Right renal cortex interstitium (tissue), 3 donors: ENCODE measurements at places on chromosomes 4 and X.

DNA sequence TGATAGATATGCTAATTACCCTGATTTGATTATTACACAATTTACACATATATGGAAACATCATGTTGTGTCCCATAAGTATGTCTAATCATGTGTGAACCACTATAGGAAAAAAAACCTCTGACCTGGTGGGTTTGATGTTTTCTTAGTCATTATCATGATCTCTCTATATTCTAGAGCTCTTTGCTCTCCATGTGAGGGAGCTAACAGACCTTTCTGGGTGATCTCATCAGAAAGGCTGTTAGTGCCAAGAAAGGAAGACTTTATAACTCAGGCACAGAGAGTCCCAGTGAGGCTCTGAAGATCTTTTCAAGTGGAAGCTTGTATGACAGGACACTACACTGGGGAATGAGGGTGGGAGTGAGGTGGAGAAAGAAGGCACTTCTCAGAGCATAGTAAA, 527.7 kb upstream of the MAGEB2 start:
- no peak for DNase-seq

DNA sequence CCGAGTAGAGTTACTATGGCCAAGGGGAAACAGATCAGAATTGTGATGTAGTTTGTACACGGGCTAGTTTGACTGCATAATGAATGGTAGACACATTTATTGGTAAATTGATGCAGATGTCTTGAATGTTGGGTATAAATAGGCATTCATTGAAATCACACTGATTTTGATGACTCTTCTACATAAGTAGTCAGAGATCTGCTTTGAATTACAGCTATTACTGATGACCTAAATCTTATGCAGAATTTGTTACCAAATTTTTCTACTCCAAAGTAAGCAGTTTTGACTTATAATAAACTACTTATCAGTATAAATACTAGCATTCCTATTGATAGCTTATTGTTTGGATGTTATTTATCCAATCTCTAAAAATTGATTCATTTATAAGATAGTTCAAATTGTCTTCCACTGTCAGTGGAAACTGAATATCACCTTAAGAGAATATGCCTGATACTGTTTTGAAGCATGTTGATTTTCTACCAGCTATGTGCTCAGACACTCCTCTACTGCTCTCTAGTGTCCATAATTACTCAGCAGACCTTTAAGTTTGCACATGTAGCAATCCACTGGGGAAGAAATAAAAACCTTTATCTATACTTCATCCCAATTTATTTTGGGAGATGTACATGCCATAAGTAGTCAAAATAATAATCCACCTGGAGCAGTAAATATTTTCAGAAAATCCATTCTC, 120.3 kb downstream of the RASL11B start:
- DNase-seq, result no peak

GRCh38 chrX:41759817-41760216, 35.8 kb downstream of the GPR82 start:
- DNase-seq, result no peak

DNA sequence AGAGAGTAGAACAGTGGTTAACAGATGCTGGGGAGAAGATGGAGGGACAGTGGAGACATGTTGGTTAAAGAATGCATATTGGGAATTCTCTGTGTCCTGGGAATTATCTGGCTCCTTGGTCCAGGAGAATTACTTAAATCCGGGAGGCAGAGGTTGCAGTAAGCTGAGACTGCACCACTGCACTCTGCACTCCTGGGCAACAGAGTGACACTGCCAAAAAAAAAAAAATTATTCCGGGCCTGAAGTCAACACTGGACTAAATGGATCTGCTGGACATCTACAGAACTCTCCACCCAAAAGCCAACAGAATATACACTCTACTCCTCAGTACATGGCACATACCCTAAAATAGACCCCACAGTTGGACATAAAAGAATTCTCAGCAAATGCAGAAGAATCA, 400.0 kb upstream of the CXorf51B start:
- no peak for DNase-seq

- no peak for DNase-seq
Observed at GRCh38 chr4:2284161-2284933, 22.4 kb upstream of the MXD4 start.

DNA sequence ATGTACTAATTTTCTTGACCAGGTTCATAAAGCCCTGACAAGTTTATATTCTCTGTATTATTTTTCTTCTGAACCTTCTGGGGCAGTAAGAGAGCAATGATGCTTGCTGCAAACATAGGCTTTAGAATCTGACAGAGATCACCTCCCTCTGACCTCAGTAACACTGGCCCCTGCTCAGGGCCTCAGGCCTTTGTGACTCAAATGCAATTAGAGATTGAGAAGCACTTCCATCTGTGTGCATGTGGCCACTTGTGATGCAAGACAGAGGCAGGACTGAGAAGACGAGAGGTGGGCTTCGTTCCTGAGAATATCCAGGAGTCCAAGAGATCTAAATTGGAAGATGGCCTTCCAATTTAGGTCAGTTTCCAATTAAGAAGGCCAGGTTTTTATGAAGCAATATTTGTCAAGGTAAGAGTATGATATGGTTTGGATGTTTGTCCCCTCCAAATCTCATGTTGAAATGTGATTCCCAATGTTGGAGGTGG, 82.8 kb upstream of the VEGFC start:
- no peak for DNase-seq

GRCh38 chrX:17174671-17175070, 200.3 kb upstream of the NHS start:
- no peak for DNase-seq

- DNase-seq, result no peak
Observed at GRCh38 chr4:148903388-148903787, 461.2 kb upstream of the NR3C2 start.

- DNase-seq, result no peak
Observed at GRCh38 chrX:105263801-105264200, 43.3 kb upstream of the TEX13A start.
